Hematopoietic multipotent progenitor cell treated with erythropoietin and hydrocortisone succinate and interleukin-3 and kit ligand, for 4 days (in vitro differentiated cells): ENCODE measurements at places on chromosomes 7 and 10.

DNA sequence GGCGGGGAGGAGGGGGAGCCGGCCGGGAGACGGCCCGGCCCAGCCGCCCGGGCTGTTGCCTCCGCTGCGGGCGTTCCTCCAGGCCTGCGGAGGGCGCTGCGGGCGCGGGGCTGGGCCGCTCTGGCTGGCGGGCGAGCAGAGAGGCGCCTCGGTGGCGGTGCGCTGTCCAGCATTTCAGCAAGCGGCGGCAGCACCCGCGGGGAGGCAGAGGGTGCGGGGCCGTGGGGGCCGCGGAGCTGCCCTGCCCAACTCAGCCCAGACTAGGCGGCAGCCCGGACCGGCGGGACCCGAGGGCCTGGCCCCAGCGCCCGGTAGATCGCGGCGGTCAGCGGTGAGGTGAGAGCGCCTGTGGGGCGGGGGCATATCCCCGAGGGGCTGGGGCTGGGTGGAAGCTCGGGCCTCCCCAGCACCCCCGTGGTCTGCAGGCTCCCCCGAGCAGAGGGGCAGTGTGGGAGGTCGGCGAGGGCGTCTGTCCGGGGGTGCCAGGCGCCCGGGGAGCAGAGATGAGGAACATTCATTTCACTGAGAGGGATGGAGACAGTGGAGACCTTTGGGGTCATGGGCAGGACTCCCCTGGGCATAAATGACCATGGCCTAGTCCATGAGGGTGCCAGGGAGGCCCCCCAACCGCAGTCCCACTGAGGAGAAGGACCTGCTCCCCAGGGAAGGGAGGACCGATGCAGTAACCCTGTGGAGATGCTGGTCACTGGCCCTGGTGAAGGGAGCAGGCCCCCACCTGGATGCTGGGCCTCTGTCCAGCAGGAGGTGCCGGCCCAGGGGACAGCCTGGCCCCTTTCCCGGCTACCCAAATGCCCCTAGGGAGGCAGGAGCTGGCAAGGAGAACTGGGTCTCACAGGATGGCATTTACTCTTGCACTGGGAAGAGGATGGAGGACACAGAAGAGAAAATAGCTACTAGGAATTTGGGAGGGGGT lies at the start of gene SRRM3:
Gene SRRM3, plus strand, starts transcription at position 165 of the 934 bp plus-strand sequence. CDS start 33,171 bp downstream, outside the sequence.
- peak; percentile 90 for DNase-seq

DNA sequence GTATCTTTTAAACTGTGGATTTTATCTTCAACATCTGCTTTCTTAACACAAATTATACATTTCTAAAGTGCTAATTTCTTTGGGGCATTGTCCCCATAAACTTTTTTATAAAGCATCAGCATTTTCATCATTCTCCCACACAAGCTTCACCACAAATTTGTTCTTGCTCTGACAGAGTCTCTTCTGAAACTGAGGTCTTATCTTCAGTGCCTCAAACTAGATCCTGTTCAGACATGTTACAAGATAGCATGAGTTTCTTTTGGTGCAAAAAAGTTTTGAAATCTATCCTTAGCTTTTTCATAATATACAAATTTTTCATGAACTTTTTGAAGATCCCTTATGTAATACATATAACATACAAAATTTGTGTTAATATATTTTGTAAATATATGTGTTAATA lies 346.6 kb downstream of the IPMK start:
- DNase-seq: no peak

GRCh38 chr10:130807721-130808120 lies 503.8 kb downstream of the TCERG1L start:
- no peak for DNase-seq

GRCh38 chr7:47956220-47956619 lies 8.0 kb upstream of the PKD1L1 start:
- no peak for DNase-seq

- peak; percentile 67 for DNase-seq
Measured at GRCh38 chr10:43287056-43288007, 20.5 kb upstream of the RASGEF1A start.

DNA sequence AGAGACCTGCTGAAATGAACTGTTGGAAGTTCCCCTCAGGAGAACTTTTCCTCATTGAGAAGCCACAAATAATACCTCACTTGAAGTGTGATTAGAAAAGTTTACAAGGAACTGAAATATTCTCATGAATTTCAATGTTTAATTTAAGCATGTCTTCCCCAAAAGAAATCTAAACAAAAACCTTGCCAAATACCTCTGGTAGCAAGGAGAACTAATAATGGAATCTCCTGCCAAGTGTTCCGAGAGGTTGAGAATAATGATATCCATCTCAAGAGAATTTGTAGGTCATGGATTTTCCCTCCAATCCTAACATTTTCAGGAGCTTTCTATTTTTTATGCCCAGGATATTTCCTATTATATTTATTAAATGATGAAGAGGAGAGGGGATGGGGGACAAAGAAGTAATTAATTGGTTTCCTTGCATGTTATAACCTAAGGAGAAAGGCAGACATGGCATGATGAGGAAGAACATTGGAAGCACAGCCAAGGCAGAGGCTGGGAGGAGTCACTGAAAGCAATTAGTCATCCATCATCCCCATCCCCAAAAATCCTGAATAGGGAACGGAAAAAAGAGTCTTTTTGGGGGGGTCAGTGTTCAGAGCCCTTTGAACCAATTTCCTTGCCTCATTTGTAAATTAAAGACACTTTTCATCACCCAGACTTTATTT lies 93.6 kb upstream of the IL6 start:
- no peak for DNase-seq

GRCh38 chr7:3767917-3768777 lies 467.1 kb downstream of the SDK1 start:
- no peak for DNase-seq

GRCh38 chr7:1114505-1114904 lies 26.6 kb downstream of the GPER1 start:
- DNase-seq: no peak

DNA sequence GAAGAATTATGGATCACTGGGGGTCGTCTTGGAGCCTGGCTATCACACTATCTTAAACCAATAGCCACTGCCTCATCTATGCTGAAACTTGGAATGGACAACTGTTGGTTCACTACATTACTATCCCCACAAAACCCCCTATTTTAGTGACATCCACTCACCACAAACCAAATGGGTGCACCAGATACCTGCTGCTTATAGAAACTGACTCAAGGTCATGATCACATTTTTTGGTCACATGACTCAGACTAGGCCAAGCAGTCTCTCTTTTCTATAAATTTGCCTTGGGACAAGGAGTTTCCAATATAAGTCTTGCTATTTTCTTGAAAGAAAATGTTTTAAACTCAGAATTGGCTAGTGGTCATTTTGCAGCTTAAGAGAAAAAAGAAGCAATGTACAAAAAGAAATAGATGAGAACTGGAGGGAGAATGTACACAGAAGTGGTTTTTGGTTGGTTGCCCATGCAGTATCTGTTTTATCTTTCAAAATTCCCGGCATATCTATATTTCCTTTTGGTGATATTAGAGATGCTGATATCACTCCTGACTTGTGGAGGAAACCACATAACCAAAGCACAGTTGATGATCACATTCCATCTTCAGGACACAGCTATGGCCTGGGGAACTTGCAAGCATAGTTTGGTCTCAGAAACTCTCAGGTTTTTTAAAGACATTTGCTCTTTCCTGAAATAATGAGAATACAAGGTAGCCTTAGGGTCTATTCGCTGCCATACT lies 85.2 kb upstream of the CACNA2D1 start:
- no peak for DNase-seq

DNA sequence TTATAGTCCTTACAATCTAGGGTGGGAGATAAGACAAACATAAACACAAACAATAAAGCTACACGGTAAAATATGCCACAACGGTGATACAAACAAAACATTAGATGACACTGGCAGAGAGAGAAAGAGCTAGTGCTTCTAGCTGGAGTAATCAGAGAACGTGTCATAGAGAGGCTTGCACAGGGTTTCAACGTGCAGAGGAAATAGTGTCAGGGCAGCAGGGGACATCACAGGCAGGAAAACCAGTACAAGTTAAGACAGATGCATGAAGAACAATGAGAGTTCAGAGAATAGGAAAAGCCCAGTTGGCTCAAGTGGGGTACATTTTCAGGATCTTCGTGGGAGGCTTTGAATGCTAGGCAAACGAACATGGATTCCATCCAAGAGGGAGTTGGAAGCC lies 91.4 kb downstream of the ZNF438 start:
- no peak for DNase-seq

- peak; percentile 94 for DNase-seq
Measured at GRCh38 chr10:124744102-124745050, at the start of gene FAM53B. Gene FAM53B (minus strand): TSS chr10:124744378. CDS start chr10:124706713, 37,665 bp downstream.

GRCh38 chr10:102596506-102596971 lies 47.7 kb upstream of the TRIM8 start:
- peak; percentile 84 for DNase-seq

- peak; percentile 77 for DNase-seq
Measured at GRCh38 chr7:131424219-131424822, 96.6 kb downstream of the MKLN1 start.

GRCh38 chr10:35208949-35209613 lies 82.4 kb downstream of the CREM start:
- DNase-seq: no peak

DNA sequence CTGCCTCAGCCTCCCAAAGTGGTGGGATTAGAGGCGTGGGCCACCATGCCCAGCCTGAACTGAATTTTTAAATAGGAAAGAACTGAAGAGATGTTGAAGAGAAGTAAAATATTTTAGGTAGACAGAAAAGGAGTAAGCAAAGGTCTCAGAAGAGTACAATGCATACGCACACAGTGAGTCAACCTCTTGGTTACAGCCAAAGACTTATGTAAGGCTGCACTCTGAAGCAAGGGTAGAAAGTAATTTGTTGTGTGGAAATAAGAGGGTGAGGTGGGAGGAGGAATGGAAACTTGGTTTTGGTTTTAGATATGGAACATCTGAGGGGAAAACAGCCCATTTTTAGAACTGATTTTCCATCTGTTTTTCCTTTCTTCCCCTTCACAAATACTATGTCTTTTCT lies 17.6 kb downstream of the KRIT1 start:
- DNase-seq: no peak

- DNase-seq: no peak
Measured at GRCh38 chr10:115945701-115946445, 327.1 kb downstream of the GFRA1 start.

DNA sequence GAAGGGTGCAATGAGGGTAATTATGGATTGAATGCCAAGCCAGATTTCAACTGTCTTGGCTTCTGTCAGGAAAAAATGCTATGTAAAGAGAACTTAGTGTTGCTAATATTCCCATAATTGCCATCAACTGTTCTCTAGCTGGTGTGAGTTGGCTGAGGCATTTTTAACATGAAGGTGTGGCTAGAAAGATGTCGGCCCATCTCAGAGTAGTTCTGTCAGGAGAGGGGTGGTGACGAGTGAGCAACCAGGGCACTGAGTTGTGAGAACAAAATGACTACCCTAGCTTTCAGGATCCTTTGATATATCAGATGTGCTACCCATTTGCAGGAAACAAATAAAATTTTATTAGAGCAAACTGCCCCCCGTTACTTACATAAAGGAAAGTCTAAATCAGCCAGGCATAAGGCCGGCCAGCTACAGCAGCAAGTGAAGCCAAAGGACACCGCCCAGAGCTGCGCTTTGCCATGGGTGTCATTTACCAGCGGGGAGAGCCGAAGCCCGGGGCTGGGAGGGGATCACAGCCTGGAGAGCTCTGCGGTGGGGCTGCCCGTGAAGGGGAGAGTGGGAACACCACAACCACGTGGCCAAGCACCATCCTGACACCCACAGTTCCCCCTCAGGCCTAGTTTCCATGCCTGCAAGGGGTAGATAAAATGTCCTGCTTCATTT lies 141.4 kb downstream of the ICA1 start:
- DNase-seq: no peak

DNA sequence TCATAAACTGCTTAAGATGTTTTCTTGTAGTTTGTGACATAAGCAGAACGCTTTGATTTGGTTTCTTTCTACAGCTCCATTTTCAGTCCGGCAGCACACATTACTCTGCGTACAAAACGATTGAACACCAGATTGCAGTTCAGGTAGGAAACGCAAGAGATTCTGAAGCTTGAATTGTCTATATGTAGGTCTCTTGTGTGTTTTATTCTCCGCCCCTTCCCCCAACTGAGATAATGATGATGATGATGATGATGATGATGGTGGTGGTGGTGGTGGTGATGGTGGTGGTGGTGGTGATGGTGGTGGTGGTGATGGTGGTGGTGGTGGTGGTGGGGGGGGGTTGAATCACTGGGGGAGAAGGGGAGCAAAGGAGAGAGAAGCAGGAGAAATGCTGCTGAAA lies 14.4 kb downstream of the TCF7L2 start:
- no peak for DNase-seq

- DNase-seq: no peak
Measured at GRCh38 chr7:2102375-2102723, 130.4 kb downstream of the MAD1L1 start.

DNA sequence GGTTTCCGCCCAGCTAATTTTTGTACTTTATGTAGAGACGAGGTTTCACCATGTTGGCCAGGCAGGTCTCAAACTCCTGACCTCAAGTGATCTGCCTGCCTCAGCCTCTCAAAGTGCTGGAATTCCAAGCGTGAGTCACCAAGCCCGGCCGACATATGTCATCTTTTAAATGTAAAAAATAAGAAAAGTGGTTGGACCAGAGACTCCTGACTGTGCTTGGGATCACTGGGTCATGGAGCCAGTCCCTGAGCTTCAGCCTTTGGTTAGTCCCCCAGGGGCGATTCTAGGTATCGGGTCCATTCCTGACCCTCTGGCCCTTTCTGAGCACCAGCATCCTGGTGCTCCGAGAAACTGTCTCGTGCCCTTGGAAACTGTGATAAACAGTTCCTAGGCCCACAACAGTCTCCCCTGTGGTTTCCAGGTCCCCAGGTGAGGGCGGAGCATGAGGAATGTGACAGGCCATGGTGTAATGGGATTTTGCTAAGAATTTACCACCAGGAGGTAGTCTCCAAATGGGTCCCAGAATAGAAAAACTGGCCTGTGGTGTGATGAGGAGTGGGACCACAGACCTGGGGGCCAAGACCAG lies 32.8 kb downstream of the UBTD1 start:
- no peak for DNase-seq

- DNase-seq: no peak
Measured at GRCh38 chr7:37409461-37409860, 39.2 kb downstream of the ELMO1 start.

DNA sequence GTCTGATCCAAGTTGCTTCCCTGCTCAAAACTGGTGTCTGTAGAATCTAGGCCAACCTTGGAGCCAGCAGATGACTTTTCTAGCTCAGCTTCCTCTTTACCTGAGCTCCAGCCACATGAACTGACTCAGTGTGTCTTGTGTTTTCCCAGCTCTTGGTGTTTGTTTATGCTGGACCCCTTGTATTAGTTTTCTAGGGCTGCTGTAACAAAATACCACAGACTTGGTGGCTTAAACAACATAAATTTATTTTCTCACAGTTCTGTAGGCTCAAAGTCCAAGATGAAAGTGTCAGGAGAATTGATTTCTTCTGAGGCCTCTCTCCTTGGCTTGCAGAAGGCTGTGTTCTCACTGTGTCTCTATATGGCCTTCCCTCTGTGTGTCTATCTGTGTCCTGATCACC lies 45.1 kb downstream of the LRMDA start:
- no peak for DNase-seq
